Epithelial cell of alveolus of lung (primary cell): ENCODE measurements at places on chromosomes 7 and 10. TPM values are rescaled to one million over a fixed set of nuclear protein-coding genes. Genes with fewer than 3 reads are reported as not detected.

BICC1 gene
- total RNA-seq = 19.1 and 37.6 TPM in 2 replicates

PRPF18 gene
- 17.1 and 22.4 TPM in 2 replicates for total RNA-seq

GRM8 gene
- total RNA-seq = not detected in 2 replicates

IKZF1 gene
- not detected in 2 replicates for total RNA-seq

NKX2-3 gene
- total RNA-seq = not detected in 2 replicates

PTPRE gene
- total RNA-seq = 0.72 and 7.8 TPM in 2 replicates
